Stomach (tissue), 19 donors: ENCODE measurements at places on chromosomes 11 and 22.

DNA sequence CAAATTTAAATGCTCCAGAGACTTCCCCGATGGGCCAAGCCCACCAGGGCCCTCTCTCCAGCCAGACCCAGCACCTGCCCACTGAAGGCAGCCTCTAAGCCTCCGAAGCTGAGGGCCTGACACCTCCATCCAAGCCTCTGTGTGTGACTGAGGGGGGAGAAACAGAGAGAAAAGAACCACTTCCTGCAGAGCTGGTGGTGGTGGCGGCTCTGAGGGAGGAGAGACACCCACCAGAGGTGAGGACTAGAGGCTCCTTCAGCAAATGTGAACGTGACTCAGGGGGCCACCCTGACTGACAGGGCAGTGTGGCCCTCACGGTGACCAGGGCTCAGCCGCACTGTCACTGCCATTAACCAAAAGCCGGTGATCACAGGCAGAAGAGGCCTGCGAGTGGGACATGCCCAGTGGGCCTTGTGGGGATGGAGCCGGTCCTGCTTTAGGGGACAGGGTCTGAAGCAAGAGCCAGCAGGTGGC, 31.0 kb upstream of the CD5 start:
- no peak for DNase-seq

DNA sequence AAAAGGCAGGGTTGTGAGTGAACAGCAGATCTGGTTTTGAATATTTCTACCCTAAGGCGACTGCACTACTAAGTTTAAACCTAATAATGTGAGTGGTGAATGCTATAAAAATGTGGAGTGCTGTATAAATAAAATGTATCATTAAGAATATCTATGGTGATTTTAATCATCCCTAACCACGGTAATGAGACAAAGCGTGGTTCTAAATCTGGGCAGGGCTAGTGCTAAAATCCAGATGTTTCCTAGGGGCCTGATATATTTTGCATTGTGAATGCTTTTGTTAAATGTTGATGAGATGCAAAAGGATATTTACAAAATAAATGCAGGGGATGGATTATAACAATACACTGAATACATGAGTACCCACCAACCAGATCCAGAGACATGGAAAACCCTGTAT, 58.1 kb downstream of the TSPAN18 start:
- no peak for DNase-seq

DNA sequence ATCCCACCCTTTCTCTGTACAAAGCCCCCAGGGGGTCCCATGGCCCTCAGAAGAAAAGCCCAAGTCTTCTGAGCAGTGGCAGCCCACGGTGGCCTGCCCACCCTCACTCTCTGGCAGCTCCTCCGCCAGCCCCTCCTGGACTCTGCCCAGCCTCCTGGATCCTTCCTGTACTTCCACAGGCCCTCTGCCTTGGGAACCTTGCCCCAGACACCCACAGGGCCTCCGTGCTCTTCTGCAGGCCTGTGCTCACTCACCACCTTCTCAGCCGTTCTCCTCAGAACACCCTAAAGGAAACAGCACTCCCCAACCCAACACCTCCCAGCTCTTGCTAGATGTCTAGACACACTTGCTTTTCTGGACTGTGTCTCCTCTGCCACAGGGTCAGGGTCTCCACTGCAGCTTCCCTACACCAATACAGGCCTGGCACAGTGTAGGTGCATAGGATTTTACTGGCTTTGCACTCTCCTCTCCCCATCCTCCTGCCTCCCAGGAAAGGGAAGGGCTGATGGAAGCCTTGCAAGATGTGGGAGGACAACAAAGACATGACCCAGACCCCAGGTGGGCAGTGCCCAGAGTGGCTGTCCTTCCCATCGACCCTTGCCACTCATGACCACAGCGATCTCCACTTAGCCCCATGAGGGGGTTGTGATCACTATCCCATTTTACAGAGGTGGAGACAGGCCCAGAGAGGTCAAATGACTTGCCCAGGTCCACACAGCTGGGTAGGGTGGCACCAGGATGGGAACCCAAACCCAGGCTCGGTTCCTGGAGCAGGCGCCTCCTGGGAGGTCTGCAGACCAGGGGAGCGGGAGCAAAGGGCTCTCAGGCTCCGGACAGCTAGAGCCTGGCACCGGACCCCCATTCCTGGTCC, 2.0 kb downstream of the SCARF2 start:
- no peak for DNase-seq

- DNase-seq, result no peak
These were observed 30.7 kb downstream of the ST3GAL4 start for GRCh38 chr11:126385991-126386728.

GRCh38 chr11:553083-553987, 7.2 kb downstream of the LMNTD2 start:
- DNase-seq, result no peak

DNA sequence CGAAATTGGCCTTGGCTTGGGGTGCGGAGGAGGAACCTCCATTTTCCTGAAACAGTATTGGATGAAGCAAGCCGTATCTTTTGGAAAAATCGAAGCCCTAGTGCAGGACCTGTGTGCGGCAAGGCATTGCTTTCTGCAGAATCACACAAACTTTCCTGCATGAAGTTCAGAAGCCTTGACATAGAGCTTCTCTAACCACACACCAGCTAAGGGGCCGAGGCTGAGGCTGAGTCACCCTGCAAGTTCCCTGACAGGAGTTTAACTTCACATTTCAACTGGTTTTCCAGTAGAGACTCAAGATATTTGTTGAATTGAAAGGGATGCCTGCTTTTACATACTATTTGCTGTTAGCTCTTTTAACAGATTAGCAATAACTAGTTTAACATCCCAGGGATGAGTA, 67.8 kb downstream of the TCF20 start:
- no peak for DNase-seq

GRCh38 chr11:99920956-99921355, 766.1 kb upstream of the ARHGAP42 start:
- no peak for DNase-seq

DNA sequence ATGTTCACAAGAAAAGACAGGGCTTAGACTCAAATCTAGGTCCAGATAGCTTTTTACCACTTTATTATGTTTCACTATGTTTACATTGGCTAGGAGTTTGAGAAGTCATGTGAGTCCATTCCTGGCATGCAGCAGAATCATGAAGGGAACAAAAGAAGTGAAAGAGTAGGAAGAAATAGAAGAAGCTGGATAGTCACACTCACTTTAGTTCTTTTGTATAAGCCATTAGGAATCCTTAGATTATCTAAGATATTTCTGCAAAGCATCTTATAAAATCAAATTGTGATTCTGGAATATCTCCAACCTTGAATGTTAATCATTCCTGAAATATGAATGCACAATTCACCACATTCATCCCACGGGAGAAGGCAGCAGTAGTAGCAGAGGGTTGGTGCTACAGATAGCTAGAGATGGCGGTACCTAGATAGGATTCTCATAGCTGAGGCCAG, 31.9 kb downstream of the MAML2 start:
- peak; percentile 71 for DNase-seq

DNA sequence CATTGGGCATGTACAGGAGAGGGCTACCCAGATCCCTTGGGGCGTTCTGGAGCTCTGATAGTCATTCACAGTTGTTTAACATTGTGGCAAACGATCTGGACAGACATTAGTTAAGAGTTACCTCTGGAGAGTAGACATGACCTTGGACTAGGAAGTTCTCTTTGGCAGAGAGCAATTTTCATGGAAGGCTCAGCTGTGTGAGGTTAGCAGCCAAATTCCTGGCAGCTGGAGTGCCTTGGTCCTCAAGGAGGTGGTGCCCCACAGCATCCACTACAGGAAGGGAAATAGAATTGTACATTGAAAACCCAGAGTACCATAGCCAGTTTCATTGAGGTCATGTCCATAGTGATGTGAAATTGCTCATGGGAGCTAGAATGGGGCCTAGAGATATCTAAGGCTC, 82.8 kb downstream of the BLID start:
- no peak for DNase-seq

DNA sequence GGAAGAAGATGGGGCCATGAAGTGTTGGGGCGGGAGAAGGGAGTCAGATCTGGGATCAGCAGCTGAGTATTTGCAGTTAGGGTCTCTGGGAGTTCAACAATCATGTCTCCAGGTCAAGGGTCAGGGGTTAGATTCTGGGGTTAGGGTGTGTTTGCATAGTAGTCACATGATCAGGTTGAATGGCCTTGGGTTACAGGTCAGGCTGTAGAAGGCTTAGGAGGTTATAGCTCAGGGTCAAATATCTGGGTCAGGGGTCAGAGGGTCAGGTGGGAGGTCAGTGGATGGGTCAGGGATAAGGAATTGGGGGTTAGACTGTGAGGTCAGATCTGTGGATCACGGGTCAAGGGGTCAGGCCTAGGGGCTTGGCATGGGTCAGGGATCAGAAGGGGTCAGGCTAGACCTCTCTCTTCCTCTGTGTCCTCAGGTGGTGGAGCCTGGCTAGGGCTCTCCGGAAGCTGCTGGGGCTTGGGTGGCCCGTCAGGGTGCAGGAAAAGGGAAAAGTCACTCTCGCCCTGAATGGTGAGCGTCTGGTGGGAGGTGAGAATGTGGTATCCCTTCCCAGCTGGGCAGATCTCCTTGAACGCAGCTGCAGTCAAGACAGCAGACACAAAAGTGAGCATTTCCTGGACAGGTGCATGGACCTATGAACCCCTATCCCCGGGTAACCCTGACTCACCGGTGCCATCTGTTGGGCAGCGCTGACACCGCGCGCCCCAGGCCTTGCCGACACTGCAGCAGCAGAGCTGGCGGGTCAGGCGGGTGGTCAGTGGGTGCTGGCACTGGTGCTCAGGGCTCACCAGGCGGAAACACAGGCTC, 6.4 kb downstream of the LTBP3 start:
- peak; percentile 81 for DNase-seq
